ENCODE measurements at places on chromosomes 4 and X. TPM values are rescaled to one million over a fixed set of nuclear protein-coding genes. Genes with fewer than 3 reads are reported as not detected.

- DNase-seq: no peak
Observed at GRCh38 chr4:48667148-48667547, 112.9 kb downstream of the FRYL start.

DNA sequence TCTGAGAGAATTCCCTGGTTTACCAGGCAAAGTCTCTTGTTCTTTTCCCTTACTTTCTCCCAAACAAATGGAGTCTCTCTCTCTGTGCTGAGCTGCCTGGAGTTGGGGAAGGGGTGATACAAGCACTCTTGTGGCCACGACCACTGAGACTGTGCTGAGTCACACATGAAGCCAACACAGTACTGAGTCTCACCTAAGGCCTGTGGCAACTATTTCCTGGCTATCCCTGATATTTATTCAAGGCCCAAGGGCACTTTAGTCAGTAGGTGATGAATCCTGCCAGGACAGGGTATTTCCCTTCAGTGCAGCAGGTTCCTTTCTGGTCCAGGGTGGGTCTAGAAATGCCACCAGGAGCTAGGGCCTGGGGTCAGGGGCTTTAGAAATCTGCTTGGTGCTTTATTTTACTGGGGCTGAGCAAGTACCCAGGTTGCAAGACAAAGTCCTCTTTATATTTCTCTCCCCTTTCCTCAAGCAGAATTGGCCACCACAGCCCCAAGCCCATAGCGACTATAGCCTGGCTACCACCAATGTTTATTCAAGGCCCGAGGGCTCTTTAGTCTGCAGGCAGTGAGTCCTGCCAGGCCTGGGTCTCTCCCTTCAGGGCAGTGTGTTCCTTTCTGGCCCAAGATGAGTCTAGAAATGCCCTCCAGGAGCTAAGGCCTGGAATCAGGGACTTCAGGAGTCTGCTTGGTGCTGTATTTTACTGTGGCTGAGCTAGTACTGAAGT, 10.5 kb downstream of the ARL13A start:
- no peak for DNase-seq

DNA sequence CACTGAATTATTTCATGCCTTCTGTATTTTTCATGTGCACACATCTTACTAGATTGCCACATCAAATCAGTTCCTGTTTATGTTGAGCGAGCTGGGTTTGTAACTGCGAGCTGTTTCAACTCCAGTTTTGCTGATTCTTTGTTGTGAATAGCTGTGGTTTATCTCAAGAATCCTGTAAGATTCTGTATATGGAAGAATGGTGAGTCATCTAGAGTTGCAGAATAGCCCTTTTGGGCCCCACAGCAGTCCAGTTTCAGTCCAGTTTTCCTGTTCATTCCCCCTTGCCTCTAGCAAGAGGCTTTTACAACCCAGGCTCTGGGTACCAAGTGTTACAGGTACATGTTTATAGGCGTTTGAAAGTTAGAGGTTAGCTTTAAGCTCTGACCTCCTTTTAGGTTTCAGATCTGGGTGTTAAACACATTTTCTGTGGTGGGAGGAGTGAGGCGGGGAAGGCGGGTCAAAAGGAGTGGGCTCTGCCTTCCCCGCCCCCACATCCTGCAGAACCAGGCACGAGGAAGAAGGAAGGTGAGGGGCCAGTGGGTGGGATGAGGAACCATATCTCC, 32.7 kb downstream of the TBC1D14 start:
- DNase-seq: no peak

GRCh38 chr4:8286719-8287342, 17.3 kb downstream of the HTRA3 start:
- DNase-seq: no peak

DNA sequence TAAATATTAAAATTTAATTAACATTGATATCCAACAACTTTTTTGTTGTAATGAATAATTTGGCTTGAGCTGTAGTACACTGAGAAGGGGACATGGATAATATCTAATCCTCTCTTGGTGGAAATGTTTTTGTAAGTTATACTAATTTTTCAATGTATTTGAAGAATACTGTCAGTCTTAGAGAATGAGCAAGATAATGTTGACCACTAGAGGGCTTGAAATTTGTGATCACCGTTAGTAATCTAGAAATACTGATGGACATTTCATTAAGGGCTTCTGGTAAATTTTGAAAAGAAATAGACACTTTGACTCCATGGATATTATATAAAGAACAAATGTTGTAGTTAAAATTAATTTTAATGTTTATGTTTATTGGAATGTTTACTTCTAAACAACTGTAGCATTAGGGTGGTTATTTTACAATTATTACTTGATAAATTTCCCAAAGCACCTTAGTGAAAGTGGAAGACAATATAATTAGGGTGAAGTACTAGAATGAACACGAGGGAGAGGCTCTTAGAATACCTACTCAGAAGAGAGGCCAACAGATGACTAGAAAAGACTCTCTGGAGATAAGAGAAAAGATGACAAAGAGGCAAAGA, 20.0 kb upstream of the CAMK2D start:
- no peak for DNase-seq

DNA sequence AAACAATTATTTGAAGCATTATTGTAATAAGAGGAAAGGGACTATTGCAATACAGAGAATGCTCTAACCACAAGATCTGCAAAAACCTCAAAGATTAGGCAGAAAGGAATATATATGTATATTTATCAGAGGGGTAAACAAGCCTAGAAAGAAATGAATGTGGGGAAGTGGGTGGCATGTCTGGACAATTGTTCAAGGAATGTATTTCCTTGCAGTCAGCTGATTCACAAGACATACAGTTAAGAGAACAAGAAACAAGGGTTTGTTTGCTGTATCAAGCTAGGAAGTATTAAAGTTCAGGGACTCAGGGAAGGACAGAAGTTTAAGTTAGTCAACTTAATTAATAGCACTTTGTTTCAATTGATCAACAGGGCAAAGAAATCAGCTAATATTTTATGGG, 514.7 kb downstream of the CENPC start:
- DNase-seq: no peak

DNA sequence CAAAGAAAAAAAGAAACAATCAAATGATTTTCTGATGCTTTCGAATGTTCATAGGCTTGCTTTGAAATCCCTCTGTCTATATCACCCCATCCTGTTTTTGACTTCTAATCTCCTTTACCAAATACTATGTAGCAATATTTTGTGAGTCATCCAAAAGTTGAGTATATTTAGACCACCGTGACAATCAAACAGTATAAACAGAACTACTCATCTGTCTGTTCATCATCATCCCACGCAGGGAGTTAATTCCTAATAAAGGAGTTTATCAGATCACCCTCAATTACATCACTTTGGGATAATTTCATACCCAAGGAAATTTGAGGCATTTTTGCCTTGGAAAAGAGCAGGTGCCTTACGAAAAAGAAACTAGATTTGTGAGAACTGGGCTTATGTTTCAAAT, 212.9 kb downstream of the CBR4 start:
- no peak for DNase-seq

DNA sequence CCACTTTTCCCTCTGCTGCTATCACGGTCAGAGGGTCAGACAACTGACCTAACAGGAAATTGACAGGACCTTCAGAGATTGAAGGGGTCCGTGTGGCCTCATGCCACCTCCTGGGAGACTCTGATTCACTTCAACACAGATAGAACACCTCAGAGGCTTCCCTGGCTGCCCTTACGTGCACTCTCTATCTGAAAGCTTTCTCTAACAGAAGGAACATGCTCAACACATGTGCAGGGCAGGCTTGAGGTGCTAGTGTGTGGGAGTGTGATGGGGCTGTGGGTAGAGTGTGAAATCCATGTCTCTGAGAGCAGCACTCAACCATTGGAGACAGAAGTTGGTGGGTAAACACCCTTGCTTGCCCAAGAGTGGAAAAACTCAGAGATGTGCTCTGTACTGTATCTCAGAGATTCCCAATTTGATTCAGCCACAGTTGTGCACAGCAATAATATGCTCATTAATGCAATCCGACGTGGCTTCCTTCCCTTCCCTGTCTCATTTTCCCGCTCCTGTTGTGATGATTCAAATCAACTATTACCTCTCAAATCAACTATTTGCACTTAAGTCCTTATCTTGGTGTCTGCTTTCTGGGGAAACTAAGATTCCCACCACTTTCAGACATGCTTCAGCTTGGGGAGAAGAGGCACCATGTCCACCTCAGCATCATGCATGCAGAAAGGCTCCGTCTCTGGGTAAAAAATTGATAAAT, 62.0 kb upstream of the MAGEB2 start:
- no peak for DNase-seq

GRCh38 chr4:8771666-8772065, 100.0 kb downstream of the HMX1 start:
- no peak for DNase-seq

- DNase-seq: no peak
Observed at GRCh38 chr4:24451870-24452269, 132.5 kb downstream of the DHX15 start.

GRCh38 chr4:185931986-185932385, 120.0 kb upstream of the SORBS2 start:
- DNase-seq: no peak

DNA sequence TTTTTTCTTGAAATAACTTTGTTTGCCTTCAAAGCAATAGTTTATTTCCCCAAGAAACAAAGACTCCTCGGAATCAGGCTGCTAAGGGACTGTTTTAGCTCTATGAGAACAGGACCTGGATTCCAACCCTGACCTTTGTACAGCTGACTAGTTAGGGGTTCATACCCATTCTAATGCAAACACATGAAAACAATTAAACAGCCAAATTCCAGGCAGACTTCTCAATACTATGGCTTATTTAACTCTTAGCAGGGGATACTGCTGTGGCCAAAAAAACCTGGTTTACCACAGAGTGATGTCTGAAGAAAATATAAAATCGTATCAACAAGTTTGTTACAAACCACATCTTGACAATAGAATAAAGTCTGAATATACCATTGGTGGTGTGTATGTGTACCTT, 129.6 kb upstream of the INTU start:
- DNase-seq: no peak

GRCh38 chr4:111905511-111905910, 239.7 kb upstream of the FAM241A start:
- DNase-seq: no peak

DNA sequence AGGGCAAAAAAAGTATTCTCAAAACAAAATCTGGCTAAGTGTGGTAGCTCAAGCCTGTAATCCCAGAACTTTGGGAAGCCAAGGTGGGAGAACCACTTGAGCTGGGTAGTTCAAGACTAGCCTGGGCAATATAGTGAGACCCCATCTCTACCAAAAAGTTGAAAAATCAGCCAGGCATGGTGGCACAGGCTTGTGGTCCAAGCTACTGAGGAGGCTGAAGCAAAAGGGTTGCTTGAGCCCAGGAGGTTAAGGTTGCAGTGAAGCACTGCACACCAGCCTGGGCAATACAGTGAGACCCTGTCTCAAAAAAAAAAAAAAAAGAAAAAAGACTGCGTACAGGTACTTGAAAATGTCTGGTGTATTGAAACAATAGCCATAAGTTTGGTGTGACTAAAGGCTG, 1.7 kb upstream of the SDAD1 start:
- no peak for DNase-seq

DNA sequence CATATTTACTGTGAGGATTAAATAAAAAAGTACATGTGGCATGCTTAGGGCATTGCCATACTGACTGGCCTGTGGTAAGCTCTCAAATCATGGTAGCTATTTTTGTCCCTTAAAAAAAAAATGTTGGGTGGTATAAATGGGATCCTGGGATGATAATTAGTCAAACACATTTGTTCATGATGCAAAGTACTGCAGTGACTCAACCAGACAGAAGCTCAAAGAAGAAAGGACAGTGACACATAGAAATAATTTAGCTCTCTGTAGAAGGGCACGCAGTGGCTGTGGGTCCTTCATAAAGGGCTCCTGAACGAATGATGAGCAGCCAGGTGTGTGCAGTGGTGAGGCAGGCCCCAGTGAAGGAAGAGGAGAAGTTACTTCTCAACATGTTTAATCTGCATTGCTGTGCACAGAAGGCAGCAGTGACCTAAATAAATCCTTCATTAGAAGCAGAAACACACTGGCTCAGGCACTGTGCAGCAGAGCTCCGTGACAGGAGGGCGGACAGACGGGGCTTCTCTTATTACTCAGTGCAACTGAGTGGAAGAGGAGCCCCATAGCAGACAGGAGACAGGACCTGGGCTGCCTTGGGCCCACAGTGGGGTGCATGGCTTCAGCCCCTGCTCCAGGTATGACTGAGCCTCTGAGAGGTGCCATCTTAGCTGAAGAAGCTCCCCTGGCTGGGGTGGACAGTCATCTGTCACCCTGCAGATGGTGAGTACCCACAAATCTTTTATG, 20.3 kb downstream of the HS3ST1 start:
- no peak for DNase-seq

GRCh38 chr4:1191621-1192020, 19.2 kb upstream of the SPON2 start:
- DNase-seq: peak; percentile 60

DNA sequence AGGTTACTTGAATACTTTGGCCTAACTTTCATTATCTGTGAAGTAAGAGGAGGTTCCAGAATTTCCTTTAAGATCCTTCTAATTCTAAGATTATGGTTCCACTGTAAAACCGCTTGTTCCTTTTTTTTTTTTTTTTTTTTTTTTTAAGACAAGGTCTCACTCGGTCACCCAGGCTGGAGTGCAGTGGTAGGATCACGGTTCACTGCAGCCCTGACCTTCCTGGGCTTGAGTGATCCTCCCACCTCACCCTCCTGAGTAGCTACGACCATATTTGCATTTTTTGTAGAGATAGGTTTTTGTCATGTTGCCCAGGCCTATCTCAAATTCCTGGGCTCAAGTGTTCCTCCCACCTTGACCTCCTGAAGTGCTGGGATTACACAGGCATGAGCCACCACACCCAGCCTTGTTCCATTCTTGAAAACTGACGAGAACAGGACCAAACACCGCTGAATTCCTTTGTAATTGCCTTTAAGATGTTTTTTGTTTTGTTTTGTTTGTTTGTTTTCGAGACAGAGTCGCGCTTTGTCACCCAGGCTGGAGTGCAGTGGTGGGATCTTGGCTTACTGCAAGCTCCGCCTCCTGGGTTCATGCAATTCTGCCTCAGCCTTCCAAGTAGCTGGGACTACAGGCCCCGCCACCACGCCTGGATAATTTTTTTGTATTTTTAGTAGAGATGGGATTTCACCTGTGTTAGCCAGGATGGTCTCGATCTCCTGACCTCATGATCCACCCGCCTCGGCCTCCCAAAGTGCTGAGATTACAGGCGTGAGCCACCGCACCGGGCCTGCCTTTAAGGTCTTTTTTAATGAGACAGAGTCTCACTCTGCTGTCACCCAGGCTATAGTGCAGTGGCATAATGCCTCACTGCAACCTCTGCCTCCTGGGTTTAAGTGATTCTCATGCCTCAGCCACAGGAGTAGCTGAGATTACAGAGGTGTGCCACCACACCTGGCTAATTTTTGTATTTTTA, 6.8 kb downstream of the PDS5A start:
- DNase-seq: peak; percentile 26

Gene GATA1
- 0.76 TPM for total RNA-seq

Gene MAGEC3
- total RNA-seq: not detected

Gene TLL1
- total RNA-seq: 14.3 TPM

Gene CCDC110
- total RNA-seq: 0.36 TPM

Gene ETDB
- not detected for total RNA-seq

Gene RTL3
- not detected for total RNA-seq

Gene REELD1
- total RNA-seq: 0.62 TPM

Gene GPR50
- total RNA-seq: not detected

Gene RAB9B
- 3.8 TPM for total RNA-seq

Gene SMIM10
- 14.2 TPM for total RNA-seq

Gene TRIM60
- total RNA-seq: not detected

Gene FRMD7
- total RNA-seq: not detected

Gene MAGEB4
- not detected for total RNA-seq

Gene CPLX1
- 11.6 TPM for total RNA-seq

Gene SSX3
- total RNA-seq: not detected

Gene SLC9A6
- total RNA-seq: 21.4 TPM

All from sciatic nerve (tissue), 2 donors.